ENCODE measurements at places on chromosomes 11 and 22.

DNA sequence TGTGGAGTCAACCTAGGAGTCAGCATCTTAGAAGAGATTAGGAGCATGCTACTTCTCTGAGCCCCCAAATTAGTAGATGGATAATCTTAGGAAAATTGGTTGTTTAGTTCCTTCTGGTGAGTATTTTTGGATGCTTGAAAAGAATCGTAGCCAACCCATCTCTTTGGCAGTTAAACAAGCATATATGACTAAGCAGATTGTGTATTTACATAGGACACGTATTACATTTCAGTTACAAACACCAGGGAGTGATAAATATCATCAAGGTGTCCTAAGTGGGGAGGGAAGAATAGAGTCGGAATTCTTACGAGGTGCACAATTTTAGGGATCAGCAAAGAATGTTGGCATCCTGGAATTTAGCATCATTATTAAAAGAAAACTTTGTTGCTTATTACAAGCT is 13.5 kb downstream of the PLET1 start:
- DNase-seq: no peak

DNA sequence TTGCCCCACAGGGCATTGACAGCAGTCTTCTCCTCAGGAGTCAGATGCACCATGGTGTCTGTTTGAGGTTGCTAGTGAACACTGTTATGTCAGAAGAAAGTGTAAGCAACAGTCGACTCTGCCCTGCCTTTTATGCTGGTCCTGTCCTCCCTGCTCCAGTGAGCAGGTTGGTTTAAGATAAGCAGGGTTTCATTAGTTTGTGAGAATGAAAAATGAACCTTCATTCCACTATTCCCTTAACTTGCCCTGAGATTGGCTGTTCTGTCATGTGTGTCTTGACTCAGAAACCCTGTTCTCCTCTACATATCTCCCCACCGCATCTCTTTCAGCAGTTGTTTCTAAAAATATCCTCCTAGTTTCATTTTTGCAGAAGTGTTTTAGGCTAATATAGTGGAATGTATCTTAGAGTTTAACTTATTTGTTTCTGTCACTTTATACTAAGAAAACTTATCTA is at the start of gene HBD:
Gene HBD (minus strand): TSS at position 103 of the 454 bp plus-strand sequence. CDS start 50 bp downstream, at position 53.
- no peak for DNase-seq

DNA sequence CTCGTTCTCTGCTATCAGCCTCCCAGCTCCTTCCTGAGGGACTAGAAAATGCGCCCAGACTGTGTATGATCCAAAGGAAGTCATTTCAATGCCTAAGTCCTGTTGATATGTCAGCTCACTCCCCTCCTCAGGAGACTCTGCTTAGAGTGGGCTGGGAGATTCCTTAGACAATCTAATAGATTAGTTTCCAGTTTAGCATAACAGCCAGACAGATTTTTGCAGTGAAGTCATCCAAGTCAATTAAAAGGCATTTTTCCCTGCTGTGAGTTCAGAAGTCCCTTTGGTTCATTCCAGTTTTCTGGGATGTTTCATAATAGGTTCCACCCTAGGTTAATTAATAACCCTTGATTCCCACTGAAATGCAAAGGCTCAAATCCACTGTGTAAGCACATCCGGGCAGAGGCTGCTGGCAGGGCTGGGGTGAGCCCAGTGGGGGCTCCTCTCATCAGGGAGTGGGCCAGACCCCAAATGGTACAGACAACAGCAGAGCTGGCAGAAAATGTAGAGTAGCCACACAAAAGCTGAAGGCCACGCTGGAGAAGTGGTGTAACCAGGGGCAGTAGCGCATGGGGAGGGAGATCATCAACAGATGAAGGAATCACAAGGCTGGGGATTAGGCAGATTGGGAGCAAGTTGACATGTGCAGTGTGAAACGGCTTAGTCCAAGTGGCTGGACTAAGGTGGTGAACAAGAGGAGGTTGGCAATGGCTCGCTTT is 90.6 kb downstream of the SYN3 start:
- DNase-seq: no peak

DNA sequence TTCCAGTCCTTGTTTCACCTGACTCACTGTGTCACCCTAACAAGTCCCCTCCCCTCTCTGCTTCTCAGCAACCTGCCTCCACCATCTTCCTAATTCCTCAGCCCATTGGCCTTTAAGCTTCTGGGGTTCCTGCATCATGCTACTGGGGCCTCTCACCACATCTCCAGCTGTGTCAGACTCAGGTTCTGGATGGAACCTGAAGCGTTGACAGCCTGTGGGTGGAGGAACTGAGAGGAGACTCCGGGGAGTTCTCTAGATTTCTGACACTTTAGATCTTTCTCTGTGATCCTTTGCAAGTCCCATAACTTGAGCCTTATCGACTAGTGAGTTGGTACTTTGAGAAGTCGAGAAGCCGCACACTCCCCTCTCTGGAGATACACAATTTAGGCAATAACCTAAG is 11.6 kb upstream of the SLC5A1 start:
- no peak for DNase-seq

DNA sequence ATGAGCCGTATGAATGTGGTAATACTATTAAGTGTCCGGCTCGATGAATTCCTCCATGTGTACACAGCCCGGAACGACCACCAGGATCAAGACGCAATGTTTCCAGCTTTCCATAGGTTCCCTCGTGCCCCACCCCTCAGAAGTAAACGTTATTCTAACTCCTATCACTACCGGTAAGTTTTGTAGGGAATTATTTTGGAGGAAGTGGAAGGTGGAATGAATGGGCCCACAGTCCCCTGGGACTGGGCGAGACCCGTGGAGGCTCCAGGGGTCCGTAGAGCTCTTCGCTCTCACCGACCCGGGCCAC is 720 bp upstream of the FAR1 start:
- no peak for DNase-seq

- no peak for DNase-seq
Measured at GRCh38 chr22:46968848-46969247, 206.4 kb downstream of the TBC1D22A start.

DNA sequence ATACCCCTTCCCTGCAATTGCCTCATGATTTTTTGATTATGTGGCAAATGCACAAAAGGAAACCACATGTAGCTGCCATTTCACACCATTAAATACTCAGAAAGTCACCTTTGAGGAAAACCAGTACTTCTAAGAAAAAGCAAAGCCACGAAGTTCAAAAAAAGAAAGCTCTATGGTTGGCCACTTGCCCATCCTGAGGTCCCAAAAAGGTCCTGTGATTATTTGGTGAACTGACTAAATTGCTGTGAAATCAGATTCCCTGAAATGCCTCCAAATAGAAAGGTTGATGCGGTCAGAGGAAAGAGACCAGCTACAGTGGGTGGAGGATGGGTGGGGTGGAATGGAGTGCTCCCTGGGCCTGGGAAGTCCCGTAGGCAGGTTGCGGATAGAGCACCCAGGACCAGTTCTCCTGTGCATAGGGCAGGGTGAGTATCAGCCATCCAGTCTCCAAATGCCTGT is 26.9 kb downstream of the MRPL16 start:
- DNase-seq: no peak

- DNase-seq: no peak
Measured at GRCh38 chr11:122103726-122104125, 12.3 kb downstream of the BLID start.

DNA sequence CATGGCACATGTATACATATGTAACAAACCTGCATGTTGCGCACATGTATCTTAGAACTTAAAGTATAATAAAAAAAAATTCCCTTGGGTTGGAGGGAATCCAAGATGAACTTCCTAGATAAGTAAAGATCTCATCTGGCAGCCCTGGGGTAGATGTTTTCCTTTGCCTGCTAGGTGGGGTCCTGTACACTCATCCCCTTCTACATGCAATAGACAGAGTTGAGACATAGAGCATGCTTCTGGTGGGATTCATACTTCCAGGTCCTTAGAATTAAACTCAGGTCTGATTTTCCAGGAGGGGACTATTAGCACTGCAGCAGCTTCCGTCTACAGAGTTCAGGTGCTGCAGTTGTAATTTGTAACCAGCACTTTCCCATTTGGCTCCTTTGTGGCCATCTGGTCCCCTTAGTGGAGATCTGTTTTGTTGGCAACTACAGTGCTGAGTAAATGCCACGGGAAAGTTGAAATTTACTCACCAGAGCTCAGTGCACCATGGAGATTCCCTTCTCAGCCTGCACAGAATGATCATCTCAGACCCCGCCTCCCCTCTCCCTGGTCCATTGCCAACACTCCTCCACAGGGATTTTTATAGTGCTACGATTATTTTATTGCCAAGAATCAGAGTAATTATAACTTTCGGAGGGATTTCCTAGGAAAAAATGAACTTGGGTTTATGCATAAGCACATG is 220.1 kb upstream of the E2F8 start:
- no peak for DNase-seq

- no peak for DNase-seq
Measured at GRCh38 chr11:36237391-36237790, 51.8 kb downstream of the COMMD9 start.

GRCh38 chr22:27152033-27152432 is 494.6 kb downstream of the MIAT start:
- DNase-seq: no peak

DNA sequence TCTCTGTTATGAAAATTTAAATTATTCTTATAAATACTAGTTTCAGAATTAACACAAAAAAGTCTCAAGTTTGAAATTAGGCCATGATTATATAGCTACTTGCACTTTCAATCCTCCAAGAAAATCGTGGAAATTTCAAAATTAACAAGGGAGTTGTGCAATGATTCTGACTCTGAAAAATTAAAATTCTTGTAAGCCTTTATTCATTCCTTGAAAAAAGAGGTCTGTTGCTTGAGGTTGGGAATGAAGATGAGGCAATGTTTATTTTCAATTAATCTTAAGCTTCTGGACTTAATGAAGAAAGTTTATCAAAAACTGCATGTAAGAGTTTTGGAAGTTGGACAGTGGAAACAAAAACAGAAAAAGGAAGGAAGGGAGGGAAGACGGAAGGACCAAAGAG is 128.2 kb upstream of the FIBIN start:
- no peak for DNase-seq

- peak; percentile 78 for DNase-seq
Measured at GRCh38 chr11:14643697-14644225, at the start of gene PDE3B. Gene PDE3B (plus strand): TSS chr11:14643804. CDS start chr11:14644076, 272 bp downstream.

- DNase-seq: no peak
Measured at GRCh38 chr11:46331282-46331984, 15.8 kb upstream of the DGKZ start.

GRCh38 chr11:111561791-111562325 is 21.3 kb downstream of the LAYN start:
- DNase-seq: no peak

DNA sequence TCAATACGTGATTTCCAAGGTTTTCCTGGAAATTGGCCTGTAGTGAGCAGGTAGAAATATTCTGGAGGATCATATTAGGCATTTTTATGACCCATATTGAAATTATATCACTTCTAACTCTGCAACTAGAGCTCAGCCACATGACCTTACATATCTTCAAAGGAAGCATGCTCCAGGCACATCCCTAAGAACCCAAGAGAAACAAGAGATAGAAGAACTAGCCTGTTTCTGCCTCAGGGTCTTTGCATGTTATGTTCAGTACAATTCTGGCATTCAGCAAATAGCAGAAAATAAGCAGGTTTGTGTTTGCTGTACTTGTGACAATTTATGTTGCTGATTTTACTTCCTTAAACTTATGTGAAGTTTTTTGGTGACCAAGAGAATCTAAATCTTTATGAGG is 663.7 kb upstream of the ANO5 start:
- DNase-seq: no peak

- no peak for DNase-seq
Measured at GRCh38 chr11:13012056-13012661, 3.0 kb downstream of the RASSF10 start.

DNA sequence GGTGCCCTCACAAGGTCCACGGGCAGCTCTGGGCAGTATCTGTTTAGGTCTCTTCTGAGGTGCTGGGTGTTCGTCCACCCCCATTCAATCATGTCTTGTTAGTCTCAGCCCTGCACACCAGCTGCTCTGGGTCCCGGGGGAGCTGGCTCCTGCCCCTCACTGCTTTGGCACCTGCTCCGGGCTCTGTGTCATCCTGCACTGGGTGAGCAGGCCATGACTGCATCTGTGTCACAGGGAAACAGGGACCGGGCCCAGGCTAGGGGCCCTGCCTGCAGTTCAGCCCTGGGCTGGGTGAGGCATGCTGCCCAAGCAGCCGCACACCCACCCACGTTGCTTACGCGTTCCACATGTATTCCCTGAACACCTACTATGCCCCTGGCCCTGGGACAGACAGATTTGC is 43.9 kb downstream of the ELFN2 start:
- DNase-seq: no peak

- DNase-seq: no peak
Measured at GRCh38 chr22:42300259-42301076, 30.0 kb upstream of the TCF20 start.

DNA sequence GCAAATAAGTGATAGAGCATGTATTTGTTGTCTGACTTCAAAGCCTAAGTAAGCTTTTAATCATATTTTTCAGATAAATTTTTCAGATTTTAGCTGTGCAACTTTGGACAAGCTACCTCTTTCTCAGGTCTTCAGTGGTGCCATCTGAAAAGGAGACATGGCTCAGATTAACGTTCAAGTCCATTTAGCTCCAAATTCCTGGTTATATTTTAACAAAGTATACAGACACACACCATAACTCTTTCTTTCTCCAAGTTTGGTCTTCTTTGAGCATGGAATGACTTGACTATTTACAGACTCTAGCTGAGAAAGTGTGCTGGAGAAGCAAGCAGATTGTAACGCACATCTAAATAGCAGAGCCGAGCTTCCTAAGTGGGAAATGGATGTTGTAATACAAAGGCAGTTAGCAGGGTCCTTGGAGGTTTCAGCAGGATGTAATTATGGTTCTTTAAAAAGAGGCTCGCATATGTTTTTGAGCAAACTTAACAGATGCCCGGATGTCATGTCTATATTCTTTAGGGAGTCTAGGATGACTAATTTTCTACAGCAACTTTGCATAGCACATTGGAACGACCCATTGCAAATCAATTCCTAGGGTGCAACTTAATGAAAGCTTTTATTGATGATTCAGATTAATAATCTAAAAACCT is 128.1 kb upstream of the E2F8 start:
- no peak for DNase-seq

GRCh38 chr11:80632156-80632555 is 1191.3 kb upstream of the TENM4 start:
- no peak for DNase-seq

- DNase-seq: no peak
Measured at GRCh38 chr11:69640260-69640994, 529 bp upstream of the CCND1 start.

DNA sequence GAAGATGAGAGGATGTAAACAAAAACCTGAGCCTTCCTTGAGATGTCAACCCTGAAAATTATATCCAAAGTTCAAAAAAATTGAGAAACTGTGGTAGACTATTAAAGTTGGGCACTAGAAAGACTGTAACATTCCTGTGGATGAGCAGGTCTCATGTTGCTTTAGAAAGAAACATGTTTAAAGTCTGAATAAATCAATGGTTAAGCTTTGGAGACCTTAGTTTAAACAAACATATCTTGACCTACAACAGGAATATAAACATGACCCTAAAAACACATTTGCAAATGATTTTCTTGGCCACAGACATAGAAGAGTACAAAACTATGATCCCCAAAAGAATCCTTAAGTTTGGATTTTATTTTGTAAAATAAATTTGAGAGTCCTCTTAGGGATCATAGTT is 38.1 kb upstream of the PCF11 start:
- DNase-seq: no peak
